IPS-NIHi11 (cell line): ENCODE measurements at places on chromosomes 3 and 15.

- DNase-seq = no peak
Measured at GRCh38 chr15:96355568-96356187, 25.2 kb downstream of the NR2F2 start.

DNA sequence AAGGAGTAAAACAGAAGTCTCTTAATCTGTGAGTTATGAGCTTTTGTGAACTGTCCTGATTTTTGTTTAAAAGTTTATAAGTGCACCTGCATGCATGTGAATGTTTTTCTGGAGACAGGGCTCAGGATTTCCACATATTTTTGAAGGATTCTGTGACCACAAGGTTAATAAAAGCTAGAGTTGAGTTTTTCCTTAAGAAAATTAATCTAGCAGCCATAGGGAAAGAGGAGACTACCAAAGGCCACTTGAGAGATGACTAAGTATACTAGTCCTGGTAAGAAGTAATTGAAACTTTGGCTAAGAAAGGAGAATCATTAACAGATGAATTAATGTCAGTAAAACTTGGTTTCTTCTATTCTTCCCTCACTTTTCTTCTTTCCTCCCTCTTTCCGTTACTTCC lies 176.8 kb upstream of the EPHA3 start:
- no peak for DNase-seq

- no peak for DNase-seq
Measured at GRCh38 chr15:90550919-90551318, 21.2 kb downstream of the CRTC3 start.

DNA sequence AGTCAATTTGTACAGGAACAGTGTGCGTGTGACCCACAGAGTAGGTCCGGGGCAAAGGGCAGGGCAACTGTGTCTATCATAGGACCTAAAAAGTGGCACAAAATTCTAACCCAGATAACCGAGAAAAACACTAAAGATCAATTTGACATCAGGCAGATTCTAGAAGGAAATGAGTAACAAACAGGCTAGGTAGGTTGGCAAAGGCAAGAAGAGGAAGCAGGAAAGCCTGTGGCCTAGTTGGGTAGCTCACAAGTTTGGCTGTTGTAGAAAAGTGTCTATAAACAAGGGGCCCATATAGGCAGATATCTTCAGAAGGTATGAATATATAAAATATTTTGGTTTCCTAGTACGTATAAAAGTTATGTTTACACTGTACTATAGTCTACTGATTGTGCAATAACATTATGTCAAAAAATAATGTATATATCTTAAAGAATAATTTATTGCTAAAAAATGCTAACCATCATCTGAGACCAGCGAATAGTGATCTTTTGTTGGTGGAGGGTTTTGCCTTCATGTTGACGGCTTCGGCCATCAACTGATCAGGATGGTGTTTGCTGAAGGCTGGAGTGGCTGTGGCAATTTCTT lies 13.3 kb upstream of the OR5K1 start:
- DNase-seq = no peak

GRCh38 chr3:28799084-28799483 lies 450.5 kb upstream of the AZI2 start:
- DNase-seq = no peak

GRCh38 chr3:147493065-147493464 lies 83.9 kb downstream of the ZIC1 start:
- DNase-seq = no peak

GRCh38 chr3:170222647-170223541 lies 670 bp downstream of the PRKCI start:
- DNase-seq = peak; percentile 72

GRCh38 chr15:39453620-39454019 lies 127.3 kb upstream of the THBS1 start:
- DNase-seq = no peak

- DNase-seq = peak; percentile 62
Measured at GRCh38 chr3:140863580-140864009, 78.0 kb upstream of the SLC25A36 start.

GRCh38 chr3:64345371-64345770 lies 120.1 kb upstream of the PRICKLE2 start:
- DNase-seq = no peak

GRCh38 chr3:102034639-102035451 lies 185.5 kb downstream of the NFKBIZ start:
- no peak for DNase-seq

GRCh38 chr15:41971895-41972252 lies 483 bp downstream of the EHD4 start:
- peak; percentile 62 for DNase-seq

GRCh38 chr3:38590521-38590920 lies 59.0 kb downstream of the SCN5A start:
- DNase-seq = no peak

DNA sequence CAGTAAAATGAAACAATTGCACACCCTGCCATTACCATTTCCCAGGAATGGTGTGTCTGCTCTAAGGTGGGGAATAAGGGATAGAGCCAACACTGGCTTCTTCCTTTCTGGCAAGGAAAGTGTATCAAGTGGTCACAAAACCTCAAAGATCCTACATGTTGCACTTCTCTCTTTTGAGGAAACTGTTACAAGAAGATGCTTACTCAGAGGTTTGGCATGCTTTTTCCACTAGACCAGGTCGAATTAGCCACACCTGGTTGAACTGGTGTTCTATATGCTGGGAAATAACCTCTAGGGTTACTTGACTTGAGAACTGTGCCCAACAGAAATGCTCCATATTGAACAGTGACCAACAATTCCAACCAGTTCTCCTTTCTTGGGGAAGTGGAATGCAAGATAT lies 102.9 kb downstream of the LRRN1 start:
- no peak for DNase-seq

- DNase-seq = no peak
Measured at GRCh38 chr3:62527474-62527873, 154.1 kb upstream of the FEZF2 start.

GRCh38 chr3:195257454-195258448 lies 13.2 kb downstream of the XXYLT1 start:
- DNase-seq = no peak

DNA sequence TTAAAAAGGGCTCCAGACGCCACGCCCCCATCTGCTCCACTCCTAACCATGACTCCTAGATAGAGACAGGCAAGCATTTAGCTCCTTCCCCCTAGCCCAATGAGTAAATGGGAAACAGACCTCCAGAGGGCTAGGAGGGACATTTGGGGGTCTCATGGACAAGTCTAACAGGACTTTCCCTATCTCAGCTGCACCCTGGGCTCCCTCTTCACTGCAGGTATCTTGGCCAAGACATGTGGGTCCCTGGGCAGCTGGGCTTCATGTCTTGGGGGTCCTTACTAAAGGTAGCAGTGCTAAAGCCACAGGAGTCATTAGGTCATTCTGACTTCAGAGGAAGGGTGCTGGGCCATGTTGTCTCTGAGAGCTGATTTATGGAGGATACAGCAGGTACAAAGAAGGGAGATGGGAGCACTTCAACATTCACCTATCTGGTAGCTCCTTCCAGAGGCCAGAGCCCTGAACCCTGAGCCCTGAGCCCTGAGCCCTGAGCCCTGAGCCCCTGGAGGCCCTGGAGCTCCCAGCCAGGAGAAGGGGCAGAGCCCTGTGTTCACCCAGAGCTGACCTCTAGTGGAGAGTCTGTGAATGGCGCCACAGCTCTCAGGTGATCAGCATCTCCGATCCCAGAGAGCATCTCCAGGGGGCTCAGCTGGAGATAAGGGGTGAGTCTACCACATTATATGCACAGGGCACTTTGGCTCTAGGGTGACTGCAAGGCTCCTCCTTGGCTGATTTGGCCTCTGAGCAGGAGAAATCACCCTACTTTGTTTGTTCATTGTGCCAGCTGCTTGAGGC lies 40.1 kb upstream of the EPHB1 start:
- DNase-seq = peak; percentile 79

DNA sequence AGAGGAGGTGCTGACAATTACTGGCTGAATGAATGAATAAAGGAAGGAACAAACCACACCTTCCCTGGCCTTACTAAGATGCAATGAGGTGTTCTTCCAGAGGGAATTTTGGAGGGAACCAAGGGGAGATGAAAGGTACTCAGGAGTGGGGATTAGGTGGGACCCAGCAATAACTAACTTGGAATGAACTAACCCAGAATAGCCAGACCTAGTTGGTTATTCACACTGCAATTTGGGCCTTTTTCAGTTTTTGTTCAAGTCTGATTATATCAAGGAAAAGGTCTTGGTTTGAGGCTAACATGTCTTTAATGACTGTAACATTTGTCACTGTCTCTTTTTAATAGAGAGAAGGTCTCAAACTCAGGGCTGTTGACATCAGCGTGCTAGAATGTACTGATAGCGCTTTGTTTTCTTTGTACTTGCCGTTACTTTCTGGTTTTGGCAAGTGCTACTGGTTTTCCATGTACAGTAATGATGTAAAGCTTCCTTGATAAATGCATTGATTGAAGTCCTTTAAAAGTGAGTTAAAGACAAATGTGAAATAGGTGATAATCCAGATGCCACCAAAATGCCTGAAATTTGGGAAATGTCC lies 3.2 kb upstream of the PLXND1 start:
- no peak for DNase-seq

- no peak for DNase-seq
Measured at GRCh38 chr3:140315955-140316354, 361.9 kb upstream of the TRIM42 start.

GRCh38 chr3:24017305-24017704 lies 72.2 kb downstream of the NR1D2 start:
- DNase-seq = no peak

GRCh38 chr3:151345859-151346258 lies 16.5 kb upstream of the P2RY13 start:
- DNase-seq = no peak

GRCh38 chr15:43881944-43882343 lies 55.1 kb downstream of the WDR76 start:
- DNase-seq = peak; percentile 73

GRCh38 chr3:69698728-69699127 lies 40.5 kb upstream of the MITF start:
- no peak for DNase-seq

DNA sequence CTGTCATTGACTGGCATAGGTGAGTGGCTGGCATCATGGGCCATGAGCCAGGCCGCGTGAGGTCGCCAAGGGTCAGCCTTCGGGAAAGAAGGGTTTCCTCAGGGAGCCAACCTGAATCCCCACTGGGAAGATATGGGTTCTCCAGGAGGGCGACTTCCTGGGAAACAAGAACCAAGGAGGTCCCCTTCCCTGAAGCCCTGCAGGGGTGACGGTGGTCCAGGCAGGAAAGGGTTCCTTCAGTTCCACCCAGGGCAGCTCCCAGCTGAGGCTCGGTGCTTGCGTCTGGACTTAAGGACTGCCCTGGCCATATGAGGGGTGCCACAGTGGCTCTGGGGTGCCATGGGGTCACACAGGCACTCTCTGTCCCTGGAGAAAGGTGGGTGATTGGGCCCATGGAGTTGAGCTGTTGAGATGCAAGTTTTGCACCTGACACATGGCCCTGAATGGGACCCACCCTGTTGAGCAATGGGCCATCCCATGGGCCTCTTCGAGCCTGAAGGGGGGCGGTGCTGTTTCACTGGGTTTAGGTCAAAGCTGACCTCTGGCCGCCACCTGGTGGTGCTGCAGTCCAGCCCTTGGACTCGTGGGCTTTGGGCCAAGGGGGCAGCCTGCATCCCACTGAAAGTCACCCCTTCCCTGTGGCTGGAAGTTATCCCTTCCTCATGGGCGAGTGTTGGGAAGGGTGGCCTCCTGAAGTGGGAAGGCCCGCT lies 228.1 kb downstream of the SNRPN start:
- peak; percentile 44 for DNase-seq

DNA sequence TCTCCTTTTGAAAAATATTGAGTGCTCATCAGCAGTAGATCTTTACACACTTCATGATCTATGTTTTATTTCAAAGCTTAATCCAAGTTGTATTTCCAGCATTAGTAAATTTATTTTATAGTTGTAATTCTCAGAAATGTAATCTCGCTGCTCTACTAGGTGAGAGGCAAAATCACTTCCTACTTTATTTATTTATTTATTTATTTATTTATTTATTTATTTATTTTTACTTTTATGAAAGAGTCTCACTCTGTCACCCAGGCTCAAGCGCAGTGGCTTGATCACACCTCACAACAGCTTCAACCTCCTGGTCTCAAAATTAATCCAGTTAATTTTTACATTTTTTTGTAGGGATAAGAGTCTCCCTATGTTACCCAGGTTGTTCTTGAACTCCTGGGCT lies 127.9 kb downstream of the CHL1 start:
- DNase-seq = no peak

GRCh38 chr3:66508461-66508860 lies 7.6 kb upstream of the LRIG1 start:
- DNase-seq = no peak

DNA sequence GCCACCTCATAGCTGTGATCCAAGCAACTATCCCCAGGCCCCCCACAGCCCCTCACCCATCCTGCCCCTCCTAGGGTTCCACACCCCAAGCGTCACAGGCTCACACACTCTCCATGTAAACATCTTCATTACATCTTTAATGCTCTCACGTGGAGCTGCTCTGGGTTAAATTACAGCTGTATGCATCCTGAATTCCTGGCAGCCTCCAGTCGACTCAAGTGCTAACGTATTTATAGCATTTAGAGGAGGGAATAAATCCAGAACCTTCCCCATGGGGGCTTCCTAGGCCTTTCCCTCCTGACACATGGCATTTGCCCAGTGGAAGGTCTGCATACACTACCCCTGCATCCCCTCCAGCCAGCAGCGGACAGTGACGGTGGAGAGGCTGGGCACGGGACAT lies 9.6 kb downstream of the C3orf18 start:
- DNase-seq = no peak

- DNase-seq = no peak
Measured at GRCh38 chr3:39104961-39105686, 2.3 kb downstream of the GORASP1 start.

DNA sequence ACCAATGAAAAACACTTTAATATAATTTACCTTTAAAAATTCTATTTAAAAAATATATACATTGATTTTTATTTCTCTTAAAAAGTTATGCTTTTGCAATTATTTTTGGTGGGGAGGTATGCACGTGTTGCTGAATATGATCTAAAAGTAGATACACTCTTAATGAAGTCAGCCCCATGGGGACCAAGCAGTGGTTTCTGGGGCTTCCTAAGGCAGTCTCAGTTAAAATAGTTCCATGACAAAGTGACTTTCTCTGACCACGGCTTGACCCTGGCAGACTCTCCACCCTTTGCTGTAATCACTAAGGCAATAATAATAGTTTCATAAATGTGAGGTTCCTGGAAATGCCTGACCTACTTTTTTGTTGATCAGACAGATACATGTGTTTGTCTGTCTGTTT lies 50.4 kb downstream of the CCR4 start:
- DNase-seq = no peak

- peak; percentile 67 for DNase-seq
Measured at GRCh38 chr3:141876891-141877621, 613 bp downstream of the ATP1B3 start.

DNA sequence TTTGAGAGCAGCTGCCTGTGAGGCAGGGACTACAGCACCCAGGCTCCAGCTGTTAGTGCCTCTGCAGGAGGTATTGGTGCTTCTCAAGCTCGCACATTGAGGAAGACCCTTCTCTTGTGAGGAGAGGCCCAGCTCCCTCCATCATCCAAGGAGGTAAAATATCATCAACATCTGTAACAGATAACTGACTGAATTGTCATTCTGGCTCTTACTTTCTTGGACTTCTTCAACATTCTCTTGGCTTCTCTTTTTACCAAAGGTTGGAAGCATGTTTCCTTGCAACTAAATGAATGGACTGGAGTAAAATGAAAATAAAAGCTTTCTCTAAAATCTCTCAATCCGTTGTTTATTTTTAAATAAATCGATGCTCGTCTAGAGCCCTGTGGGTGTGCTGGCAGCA lies 53.1 kb upstream of the PXYLP1 start:
- DNase-seq = no peak
